ENCODE measurements at places on chromosomes 13 and 19.
A peak's percentile ranks its signal among the peaks of the same experiment; 100 is the strongest.

- no peak for DNase-seq
These were observed 12.7 kb upstream of the FKRP start for GRCh38 chr19:46732966-46733689.

DNA sequence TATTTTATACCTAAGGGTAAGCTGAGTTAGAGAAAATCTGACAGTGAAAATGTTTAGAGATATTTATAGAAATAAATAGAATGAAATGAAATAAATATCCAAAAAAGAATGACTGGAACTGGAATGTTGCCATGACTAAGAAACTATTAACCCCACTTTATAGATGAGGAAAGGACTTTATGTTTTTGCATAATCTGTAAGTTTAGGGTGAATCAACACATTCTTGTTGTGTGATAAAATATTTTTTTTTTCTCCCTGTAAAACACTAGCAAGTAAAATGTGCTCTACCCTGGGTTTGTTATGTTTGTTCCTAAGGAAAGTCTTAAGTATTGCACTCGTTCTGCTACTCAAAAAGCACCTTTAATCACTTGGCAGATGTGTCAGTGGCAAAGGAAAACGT is 83.8 kb upstream of the KL start:
- no peak for DNase-seq

DNA sequence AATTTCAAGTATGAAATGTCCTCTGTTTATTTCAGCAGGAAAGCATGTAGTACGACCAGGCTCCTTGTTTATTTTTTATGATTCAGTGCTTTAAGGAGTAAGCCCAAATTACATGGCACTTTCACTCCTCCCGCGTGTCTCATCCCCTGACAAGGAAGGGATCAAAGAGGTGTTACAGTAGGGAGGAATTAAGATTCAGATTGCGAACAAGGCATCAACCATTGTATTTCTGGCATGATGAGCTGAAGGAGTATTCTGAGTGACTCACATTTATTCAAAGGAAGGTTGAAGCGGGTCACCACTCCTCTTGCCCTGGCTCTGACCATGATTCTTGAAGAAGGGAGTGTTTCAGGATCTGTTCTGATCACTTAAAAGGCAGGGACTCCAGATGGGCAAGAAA is 46.1 kb upstream of the CNMD start:
- no peak for DNase-seq

DNA sequence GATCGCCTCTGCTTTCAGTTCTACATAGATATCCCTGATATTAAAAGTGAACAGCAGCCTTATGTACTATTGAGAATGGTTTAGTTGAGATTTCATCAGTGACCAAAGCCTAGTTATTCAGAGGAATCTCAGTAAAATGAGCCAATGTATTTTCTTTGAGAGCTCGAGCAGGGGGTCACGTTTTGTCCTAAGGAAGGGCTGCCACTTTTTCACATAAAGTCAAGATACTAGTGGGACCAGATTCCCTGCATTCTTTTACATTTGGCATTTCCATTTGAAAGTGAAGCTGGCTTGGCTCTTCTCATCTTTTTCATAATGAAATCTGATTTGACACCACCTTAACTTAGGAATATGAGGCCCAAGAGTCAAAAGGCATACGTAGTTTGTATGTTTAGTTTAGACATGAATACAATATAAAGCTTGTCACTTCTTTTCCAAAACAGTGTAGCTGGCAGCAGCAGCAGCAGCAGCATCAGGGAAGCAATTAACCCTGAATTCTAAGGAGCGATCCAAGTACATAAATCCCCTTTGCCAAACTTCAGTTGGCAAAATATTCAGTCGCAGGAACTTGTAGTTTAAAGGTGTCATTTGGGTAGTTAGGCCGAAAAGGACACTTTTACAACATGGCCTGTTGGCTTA is 1752.2 kb upstream of the PCDH20 start:
- no peak for DNase-seq

DNA sequence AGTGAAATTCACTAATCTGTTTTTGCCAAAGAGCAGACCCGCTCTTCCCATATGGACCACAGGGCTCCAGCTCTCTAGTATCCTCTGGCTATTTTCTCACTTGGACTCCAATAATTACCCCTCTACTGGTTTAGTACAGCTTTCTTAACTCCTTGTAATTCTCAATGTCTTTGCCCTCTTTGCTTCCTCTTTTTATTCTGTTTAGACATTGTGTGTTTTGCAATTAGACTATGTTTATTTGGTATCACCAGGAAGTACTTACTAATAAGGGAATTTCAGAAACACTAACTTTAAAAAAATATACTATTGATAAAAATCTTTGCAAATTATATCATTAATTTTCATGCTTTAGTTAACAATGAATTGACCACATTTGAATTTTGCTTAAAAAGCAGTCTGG is 111.6 kb upstream of the OBI1 start:
- DNase-seq: no peak

GRCh38 chr13:70339738-70340137 is 231.5 kb upstream of the KLHL1 start:
- DNase-seq: no peak

- no peak for DNase-seq
These were observed 9.2 kb downstream of the RCN3 start for GRCh38 chr19:49536921-49537462.

- no peak for DNase-seq
These were observed 1218.8 kb upstream of the ATXN8OS start for GRCh38 chr13:68888832-68889231.

DNA sequence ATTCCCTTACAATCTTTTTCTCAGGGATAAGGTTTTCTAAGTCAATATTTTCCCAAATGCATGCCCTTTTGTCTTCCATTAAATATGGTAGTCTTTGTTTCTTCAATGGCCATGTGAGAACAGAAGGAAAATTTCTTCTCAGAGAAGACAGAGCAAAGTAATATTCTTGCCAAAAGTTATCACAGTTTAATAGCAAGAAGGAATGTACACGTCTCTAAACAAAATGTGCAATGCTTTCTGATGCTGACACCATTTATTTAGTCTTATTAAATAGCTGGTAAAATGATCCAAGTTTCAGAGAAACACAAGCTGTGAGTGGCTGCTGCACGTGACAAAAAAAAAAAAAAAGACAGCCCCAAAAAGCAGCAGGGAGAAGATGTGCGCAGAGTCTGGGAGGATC is 542.5 kb downstream of the GPC6 start:
- DNase-seq: no peak

DNA sequence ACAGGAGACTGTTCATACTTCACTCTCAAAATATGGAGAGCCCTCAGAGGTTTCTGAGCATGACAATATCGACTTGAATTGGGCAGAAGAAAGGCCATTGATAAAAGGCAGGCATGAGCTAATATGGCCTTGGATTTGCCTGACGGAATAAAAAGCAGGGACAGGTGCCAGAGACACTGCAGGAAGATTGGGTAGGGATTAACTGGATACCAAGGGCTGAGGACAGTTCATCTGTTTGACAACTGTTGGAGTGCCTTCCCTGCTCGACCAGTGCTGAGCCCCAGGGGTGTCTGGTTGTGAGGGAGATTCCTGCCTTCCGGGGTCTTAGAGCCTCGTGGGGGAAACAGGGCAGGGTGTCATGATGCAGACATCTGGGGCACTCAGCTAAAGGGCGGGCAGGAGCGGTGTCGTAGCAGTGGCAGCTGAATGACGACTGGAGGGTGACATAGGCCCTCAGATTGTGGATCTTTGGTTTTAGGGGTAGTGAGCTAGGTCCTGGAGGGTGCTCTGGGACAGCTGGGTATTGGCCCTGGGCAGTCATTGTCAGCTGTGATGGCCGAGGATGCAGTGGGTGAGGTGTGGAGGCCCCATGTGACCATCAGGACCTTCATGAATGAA is 12.3 kb downstream of the GATAD2A start:
- no peak for DNase-seq

DNA sequence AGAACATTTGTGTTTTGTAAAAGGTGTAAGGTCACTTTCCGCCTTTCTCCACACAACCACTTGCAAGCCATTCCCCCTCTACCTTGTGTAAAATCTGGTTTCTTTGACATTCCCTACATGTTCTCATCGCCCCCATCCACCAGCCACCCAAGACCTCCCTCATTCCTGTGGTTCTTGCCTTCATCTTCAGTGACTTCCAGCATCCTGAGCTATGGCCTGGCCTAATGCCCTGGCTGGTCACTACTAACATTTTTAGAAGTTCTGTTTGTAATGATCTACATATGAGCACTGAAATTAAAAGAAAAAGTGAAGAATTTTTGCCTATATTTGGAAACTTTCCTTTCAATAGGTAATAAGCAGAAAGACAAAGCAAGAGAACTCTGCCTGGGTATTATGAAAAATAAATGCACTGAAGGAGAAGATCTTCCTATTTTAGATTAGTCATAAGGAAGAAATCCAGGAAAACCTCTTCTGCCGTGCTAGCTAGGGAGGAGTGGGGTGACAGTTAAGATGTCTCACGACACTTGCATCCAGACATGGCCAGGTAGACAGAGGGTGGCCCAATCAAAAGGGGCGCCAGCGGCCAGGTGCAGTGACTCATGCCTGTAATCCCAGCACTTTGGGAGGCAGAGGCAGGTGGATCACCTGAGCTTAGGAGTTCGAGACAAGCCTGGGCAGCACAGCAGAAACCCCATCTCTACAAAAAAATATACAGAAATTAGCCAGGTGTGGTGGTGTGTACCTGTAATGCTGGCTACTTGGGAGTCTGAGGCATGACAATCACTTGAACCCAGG is 28.1 kb upstream of the MPHOSPH8 start:
- no peak for DNase-seq

GRCh38 chr13:97267418-97268059 is 45.4 kb downstream of the MBNL2 start:
- no peak for DNase-seq

DNA sequence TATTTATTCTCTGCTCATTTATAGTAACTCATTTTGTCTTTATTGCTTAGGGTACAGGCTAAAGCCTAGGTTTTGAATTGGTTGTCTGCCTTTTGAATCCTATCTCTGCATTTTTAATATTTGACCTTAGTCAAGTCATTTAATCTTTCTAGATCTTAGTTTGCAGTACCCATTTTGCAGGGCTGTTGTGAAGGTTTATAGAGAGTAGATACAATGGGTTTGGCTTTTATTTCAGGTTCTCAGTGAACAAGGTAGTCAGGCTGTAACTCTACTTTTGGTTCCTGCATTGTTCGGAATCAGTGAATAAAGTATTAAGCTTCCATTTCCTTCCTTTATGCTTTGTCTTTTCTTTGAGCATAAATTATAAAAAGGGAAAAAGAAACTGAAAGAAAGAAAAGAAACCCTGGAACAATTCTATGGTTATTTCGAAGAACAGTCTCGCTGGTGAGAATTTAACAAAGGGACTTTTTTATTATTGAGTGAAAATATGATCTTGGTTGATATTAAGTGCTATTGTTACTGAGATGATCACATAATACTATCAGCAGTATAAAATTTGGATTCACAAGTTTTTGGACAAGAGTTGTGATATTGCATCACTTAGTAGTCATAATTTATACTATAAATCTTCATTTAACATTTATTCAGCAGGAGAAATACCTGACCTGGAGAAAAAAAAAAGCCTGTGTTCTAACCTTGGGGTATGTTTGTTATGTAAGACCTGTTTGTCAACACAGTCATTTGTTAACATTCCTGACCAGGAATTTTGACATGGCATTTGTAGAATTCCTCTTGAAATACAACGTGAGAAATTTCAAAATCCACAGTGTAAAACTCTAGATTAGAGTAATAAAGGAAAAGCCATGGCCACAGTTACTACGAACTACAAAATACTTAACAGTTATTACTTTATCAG is 91.3 kb downstream of the ZMYM2 start:
- DNase-seq: no peak

GRCh38 chr19:58563034-58563573 is 4.7 kb upstream of the UBE2M start:
- peak; percentile 41 for DNase-seq

Measured in CD4-positive, alpha-beta T cell treated with Interleukin-12 subunit alpha and Interleukin-12 subunit beta, for 1 hour (primary cell).